ENCODE measurements at places on chromosomes 11 and 22.
A peak's percentile ranks its signal among the peaks of the same experiment; 100 is the strongest.

GRCh38 chr11:9347100-9347499 lies 32.7 kb upstream of the TMEM41B start:
- DNase-seq: no peak

GRCh38 chr11:37595845-37596244 lies 997.8 kb upstream of the RAG2 start:
- DNase-seq: no peak

DNA sequence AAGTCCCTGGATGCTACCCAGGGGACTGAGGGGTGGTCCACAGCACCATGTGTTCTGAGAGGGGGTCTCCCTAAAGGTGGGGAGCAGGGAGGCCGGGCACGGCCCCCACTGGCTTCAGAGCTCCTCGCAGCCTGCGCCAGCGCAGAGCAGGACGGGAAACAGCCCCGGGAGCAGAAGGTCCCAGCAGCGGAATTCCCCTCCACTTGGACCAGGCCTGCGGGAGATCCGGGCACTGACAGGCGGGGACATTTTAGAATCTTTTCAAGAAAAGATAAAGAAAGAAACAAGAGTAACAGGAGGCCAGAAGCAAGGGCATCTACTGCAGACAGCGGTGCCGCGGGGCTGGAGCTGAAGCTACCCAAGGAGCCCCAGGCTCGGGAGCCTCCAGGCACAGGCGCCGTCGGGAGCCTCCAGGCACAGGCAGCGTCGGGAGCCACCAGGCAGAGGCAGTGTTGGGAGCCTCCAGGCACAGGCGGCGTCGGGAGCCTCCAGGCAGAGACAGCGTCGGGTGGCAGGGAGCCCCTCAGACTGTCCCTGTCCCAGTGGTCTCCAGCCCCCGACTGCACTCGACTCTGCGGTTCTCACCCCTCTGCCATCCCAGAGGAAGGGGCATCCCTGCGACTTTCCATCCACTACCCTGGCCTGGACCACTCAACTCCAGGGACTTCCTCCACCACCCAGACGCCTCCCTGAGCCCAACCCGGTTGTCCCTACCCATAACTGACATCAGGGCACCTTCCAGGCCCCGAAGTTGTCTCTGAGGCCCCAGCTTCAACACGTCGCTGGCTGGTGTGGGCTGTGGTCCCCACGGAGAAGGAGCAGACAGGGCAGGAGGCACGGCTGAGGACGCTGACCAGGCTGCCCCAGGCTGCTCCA lies 211.1 kb downstream of the BRD1 start:
- no peak for DNase-seq

GRCh38 chr11:113476553-113476952 lies 1.4 kb upstream of the DRD2 start:
- no peak for DNase-seq

- DNase-seq: no peak
These were observed 5.5 kb downstream of the B3GAT1 start for GRCh38 chr11:134406264-134407185.

DNA sequence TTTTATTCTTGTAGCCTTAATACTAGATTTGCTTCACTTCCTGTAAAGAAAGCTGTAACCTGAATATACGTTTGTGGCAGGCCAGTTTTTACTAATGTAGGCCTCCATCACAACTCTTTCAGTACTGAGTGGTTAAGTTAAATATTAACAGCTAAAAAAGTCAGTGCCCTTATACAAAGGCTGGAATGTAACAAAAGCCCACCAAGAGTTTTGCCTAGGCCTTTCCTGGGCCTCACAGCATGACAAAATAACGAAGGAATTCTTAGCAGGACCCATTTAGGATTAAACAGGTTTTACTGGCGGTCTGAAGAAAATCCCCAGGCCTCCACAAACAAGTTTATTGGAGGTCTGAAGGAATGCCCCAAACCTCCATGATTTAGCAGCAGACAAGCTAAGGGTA lies 43.7 kb downstream of the PIWIL3 start:
- DNase-seq: no peak

- no peak for DNase-seq
These were observed 75.3 kb upstream of the IGLL5 start for GRCh38 chr22:22812031-22812905.

DNA sequence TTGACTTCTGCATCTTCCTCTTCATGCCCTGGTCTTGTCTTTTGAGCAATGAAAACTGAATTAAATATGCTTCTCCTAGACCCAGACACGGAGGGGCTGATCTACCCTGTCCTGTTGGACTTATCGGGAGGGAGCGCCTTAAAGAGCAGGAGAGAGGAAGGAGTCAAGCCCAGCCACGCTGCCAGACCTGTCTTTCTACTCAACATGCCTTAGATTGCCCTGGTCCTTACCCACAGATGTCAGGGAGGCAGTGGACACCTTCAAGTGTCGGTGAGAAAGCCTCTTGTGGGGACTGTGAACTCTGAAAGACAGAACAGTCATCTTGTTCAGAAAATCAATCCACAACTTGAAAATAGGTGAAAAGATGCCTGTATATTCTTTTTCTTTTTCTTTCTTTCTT lies 61.8 kb downstream of the IRAG1 start:
- no peak for DNase-seq

- no peak for DNase-seq
These were observed 995 bp downstream of the TMEM134 start for GRCh38 chr11:67468056-67468455.

DNA sequence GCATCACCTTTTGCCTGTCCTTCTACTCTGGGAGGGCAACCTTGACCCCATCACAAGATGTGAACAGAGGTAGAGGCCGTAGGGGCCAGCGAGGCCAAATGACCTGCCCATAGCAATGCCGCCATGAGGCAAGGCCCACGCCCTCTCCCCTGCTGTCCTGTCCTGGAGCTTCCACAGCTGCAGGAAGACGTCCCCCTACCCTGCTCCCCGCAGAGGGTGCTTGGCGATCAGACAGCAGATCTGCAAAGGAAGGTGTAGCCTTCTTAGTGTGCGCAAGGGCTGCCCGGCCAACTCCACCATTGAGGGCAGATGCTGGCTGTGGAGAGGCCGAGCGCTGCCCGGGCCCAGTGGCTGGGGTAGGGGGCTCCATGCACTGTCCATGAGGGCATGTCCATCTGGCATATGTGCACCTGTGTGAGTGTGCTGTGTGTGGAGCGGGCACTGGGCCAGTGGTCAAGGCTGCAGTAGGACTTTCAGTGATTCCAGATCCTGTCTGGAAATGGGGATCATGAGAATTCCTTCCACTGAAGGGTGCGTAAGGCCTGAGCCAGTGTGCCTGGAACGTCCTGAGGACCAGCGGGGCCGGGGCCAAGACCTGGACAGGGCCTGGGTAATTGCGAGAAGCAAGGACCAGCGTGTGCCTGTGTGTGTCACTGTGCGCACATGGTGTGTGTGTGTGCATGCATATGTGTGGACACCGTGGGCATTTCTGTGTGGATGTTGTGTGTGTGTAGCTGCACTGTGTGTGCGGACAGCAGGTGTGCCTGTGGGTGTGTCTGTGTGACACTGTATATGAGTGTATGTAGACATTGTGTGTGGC lies 11.0 kb downstream of the TRPM5 start:
- peak; percentile 35 for DNase-seq

GRCh38 chr22:42444077-42444904 lies 12.1 kb upstream of the NFAM1 start:
- peak; percentile 73 for DNase-seq

GRCh38 chr11:16299390-16299789 lies 57.0 kb downstream of the SOX6 start:
- no peak for DNase-seq

Data from activated naive CD4-positive, alpha-beta T cell treated with anti-CD3 and anti-CD28 coated beads, Interleukin-2, amount 50 U/mL, for 72 hours (primary cell).